ENCODE measurements at places on chromosomes 5 and 9.
A peak's percentile ranks its signal among the peaks of the same experiment; 100 is the strongest.

DNA sequence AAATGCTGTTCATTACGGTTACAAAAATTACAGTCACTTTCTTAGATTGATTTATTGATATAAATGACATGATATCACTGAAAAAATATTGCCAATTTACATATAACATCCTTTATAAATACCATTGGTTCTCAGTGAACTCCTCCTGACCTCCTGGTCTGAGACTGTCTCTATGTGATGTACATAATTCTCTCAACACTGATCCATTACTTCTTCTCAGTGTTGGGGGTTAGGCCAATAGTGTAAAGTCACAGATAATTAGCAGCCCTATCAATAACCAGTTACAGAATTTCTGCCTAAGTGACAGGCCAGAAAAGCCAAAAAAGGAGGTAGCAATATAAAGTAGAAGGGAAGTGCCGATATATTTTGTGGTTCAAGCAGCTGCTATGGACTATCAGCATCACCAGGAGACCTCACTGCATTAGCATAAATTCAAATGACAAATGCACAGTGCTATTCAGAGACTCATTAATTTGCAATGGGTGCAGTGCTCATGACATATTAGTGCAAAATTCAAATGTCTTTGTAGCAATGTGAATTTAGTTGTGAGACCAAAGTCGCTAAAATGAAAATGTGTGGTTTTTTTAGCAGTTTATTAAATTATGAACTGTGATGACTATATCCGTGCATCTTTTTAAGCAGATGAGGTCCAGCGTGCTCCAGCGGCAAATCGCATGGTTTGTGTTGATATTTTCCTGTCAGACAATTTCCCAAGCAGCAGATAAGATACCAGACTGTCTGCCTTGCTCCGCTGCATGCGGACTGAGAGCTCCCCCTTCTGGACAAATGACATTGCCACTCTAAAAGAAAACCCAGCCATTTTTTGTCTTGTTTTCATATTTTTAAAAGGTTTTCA is 144.6 kb downstream of the CETN3 start:
- DNase-seq, result peak; percentile 66

GRCh38 chr9:34493972-34494535 is 28.7 kb downstream of the ENHO start:
- peak; percentile 14 for DNase-seq

GRCh38 chr9:120532475-120532874 is 47.5 kb downstream of the CDK5RAP2 start:
- no peak for DNase-seq

- DNase-seq, result no peak
Observed at GRCh38 chr5:160905285-160905684, 53.3 kb upstream of the ATP10B start.

DNA sequence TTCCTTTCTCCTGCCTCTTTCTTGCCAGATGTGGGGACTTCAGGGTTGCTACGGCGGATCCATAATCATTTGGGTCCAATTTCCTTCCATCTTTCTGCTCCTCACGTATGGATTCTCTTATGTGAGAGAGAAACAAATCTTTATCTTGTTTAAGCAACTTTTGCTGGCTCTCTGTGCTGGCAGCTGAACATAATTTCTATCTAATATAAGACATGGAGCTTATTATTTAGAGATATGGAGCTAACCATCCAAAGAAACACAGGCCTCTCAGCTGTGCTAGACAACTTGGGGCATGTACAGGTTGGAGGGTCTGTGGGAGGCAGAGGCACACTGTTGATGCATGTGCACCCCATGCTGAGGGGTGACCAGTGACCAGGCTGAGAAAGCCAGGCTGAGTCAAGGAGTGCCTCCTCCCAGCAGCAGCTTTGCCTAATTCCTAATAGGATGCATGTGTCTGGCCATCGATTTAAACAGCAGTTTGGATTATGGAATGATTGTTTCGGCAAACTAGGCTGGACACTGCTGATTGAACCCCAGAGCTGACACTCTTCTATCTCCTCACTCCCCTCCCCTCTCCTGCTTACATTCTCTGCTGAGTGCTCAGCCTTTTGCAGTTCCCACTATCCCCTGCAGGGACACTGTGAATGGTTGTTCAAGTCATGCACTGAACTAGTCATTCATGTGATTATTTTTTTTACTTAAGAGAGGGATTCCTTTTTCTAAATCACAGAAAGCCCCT is 195.8 kb downstream of the ERCC6L2 start:
- DNase-seq, result peak; percentile 34

DNA sequence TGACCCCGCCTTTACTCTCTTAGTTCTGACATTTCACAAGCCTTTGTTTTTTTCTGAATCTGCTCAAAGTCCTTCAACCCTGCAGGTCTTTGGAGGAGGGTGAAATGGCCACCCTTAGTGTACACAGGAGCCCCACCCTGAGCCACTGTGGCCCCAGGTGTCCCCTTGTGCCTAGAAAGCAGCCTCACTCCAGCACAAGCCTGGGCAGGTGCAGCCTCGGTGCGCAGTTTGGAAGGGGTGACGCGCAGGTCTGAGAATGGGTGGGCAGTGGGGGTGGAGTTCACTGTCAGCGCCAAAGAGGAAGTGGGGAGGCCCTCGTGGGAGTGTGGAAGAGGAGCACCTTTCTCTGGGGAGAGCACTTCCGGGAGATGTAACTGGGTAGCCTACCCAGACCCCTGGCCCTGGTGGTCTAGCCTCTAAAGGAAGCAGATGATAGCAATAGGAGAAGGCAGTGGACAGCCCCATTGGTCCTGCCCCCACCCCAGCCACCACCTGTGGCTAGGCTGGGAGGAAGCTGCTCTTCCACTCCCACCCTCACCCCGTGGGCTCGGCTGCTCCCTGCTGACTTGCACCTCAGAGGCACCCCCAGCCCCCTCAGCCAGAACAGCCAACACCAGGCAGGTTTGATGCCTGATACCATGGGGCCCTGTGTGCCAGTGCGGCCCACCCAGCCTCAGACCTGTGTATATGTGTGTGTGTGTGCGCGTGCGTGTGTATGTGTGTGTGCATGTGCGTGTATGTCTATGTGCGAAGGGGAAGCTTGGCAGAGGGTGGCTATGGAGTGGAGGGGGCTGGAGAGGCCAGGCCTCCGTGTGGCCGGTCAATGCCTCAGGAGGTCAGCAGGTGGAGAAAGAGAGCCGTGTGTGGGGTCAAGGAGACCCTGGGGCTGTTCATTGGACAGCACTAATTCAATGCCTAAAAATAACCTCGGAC is 16.8 kb upstream of the DAB2IP start:
- DNase-seq, result no peak

- peak; percentile 85 for DNase-seq
Observed at GRCh38 chr5:76404223-76405211, 1.4 kb downstream of the IQGAP2 start.

DNA sequence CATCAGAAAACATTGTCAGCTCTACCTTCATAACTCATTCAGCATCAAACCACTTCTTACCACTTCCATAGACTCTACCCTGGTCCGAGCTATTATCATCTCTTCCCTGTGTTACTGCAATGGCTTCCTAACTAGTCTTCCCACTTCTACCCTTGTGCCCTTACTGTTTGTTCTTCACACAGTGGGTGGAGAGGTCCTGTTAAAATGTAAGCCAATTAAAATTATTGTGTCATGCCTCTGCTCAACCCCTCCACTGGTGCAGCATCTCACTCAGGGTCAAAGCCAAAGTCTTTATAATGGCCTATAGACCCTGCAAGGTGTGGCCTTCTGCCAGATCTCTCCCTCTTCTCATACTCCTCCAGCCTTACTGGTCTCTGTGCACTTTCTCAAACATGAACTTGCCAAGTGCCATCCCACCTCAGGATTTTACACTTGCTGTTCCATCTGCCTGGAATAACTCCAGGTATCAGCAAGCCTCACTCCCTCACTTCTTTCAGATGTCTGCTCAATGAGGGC is 22.8 kb upstream of the ARAP3 start:
- DNase-seq, result no peak

GRCh38 chr9:34380511-34381315 is 4.0 kb upstream of the MYORG start:
- DNase-seq, result peak; percentile 80

DNA sequence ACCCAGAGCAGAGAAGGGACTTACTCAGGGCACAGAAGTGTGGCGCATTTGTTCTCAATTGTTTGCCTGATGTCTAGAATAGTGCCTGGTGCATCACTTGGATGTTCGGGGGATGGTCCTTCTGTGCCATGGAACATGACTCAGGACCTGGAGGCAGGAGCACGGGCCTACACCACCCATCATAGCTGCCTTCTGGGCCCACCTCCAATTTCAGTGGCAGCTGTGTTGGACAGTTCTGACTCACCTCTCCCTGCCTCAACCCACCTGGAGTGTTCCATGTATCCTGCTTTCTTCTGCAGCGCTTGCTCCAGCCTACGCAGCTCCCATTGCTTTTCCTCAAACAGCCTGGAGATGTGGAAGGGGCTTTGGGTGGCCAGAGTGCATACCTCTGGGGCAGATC is 12.5 kb upstream of the CXCL14 start:
- no peak for DNase-seq

DNA sequence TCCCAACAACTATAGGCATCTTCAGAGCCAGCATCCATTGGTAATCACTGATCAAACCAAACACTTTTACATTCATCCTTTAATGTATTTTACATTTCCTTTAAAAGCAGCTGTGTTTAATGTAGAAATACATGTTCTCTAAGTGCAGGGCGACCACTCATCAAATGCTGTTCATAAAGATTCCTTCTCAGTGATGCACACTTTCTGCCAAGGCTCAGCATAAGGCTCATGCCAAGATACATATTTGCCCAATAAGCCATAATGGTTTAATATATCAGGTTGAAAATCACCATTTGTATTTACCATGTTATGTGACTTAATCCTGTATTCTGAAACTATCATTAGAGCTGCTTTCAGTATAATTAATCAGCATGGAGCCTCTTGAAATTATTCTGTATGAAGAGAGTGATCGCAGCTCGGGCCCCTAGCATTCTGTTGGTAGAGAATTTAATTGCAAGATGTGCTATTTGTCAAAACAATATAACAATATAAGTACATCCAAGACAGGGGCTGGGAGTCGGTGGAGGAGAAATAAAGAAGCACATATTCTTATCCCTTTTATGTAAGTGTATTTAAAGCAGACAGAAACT is 267.5 kb downstream of the EBF1 start:
- DNase-seq, result no peak

DNA sequence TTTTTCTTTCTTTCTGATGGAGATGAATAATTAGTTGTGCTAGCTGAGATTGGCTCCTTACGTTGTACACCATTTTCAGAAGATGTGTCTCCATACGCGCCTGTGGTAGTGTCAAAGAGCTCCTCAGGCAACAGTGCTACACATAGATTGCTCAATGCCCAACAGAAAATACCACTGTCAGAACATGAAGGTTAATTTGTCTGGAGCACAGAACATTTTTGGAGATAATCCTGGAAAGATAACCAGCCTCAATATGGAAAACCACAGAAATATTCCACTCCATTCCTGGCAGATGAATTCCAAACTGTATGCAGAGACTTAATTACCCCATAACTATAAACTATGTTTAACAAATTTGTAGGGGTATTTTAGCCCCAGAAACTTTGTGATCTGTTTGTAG is 233.6 kb downstream of the MARCHF11 start:
- no peak for DNase-seq

GRCh38 chr9:137924169-137924568 is 46.6 kb downstream of the CACNA1B start:
- no peak for DNase-seq

- DNase-seq, result peak; percentile 70
Observed at GRCh38 chr9:100216178-100216787, 117.2 kb downstream of the INVS start.

- DNase-seq, result peak; percentile 13
Observed at GRCh38 chr5:74212336-74212735, 428.2 kb downstream of the ENC1 start.

- no peak for DNase-seq
Observed at GRCh38 chr9:112861638-112862555, 28.8 kb downstream of the SLC46A2 start.

DNA sequence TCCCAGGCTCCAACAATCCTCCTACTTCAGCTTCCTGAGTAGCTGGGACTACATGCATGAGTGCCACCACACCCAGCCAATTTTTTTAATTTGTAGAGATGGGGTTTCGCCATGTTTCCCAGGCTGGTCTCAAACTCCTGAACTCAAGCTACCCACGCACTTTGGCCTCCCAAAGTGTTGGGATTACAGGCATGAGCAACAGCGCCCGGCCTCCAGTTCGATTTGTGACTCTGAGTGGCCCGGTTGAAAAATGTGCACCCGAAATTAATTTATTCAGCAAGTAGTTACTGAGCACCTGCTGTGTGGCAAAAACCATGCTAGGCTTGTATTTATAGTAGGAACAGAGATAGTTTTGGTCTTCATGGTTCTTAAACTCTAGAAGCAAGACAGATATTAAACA is 58.3 kb downstream of the MVB12B start:
- no peak for DNase-seq

DNA sequence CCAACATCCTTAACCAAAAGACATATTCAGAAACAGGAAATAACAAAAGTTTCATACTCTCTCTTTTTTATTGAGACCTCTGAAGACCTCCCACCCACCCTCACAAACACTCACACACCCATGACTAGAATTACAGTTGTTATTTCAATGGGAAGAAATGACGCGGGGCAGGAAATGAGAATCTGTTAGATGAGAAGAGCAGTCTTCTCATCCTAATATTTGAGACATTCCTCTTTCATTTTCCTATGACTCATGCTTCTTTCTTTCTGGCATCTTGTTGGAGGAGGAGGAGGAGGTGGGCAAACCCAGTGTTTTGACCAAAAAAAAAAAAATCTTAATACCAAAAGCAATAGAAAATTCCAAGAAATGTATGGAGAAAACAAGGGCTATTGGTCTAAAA is 179.5 kb upstream of the TARS1 start:
- DNase-seq, result no peak

- peak; percentile 31 for DNase-seq
Observed at GRCh38 chr5:148792744-148793143, 33.7 kb upstream of the ADRB2 start.

Data from activated CD4-positive, alpha-beta T cell treated with anti-CD3 and anti-CD28 coated beads, Interleukin-2, amount 50 U/mL, for 16 hours (primary cell).